ENCODE measurements at places on chromosomes 7 and 10.

GRCh38 chr10:104069613-104070012, 16.1 kb downstream of the COL17A1 start:
- DNase-seq: no peak

GRCh38 chr7:138873220-138873892, 75.4 kb upstream of the ATP6V0A4 start:
- no peak for DNase-seq

GRCh38 chr7:122584676-122585251, 114.2 kb downstream of the RNF133 start:
- DNase-seq: no peak

DNA sequence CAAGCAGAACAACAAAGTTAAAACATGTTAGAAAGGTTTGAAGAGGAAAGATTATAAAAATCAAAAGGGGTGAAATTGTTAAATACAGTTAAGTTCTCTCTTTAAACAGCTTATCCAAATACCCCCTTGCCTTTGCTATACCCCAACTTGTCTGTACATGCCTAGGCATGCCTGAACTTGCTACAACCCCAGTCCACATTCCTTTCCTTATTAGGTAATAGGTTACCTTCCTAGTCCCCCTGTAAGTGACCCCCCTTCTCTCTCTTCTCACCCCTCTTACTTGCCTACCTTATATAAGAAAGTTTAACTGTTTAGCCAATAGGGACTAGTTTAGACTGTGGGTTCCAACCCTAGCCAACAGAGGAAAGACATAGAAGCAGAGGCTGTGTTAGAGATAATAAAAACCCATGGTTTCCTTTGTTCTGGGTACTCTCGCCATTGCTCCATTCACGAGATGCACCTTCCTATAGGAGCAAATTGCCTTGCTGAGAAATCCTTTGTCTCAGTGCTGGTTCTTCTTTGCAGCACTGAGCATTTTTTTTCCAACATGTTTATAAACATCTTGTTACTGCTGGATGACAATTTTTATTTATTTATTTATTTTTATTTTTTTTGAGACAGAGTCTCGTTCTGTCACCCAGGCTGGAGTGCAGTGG, 282.2 kb upstream of the GALNT17 start:
- no peak for DNase-seq

GRCh38 chr7:102285540-102286236, 980 bp upstream of the SH2B2 start:
- DNase-seq: no peak

GRCh38 chr10:72088889-72089575, 681 bp upstream of the SPOCK2 start:
- DNase-seq: no peak

DNA sequence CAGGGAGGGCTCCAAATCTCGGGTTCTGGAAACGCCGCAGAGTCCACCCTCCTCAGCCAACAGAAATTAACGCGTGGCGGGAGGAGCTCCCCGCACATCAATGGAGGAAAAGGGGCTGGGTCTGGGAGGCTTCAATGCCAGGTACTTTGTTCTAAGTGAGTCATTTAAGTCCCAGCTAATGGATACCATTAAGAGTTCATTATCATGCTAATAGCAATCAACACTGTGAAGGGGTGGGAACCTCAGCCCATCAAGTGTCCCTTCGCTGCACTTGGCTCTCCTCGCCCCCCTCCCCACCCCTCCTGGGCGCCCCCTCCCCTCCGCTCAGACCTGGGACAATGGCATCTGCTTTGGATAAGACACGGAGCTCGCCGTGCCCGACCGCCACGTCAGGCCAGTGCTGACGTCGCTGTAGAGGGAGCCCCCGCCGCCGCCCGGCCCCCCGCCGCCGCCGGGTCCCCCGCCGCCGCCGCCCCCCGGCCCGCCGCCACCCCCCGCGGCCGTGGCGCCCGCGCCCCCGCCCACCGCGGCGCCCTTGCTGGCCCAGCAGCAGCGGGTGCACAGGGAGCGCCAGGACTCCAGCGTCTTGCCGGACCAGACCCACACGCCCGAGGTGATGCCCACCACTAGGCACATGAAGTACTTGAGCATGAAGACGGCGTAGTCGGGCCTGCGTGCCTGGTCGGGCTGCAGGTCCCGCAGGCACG, 2.9 kb downstream of the FZD8 start:
- DNase-seq: no peak

DNA sequence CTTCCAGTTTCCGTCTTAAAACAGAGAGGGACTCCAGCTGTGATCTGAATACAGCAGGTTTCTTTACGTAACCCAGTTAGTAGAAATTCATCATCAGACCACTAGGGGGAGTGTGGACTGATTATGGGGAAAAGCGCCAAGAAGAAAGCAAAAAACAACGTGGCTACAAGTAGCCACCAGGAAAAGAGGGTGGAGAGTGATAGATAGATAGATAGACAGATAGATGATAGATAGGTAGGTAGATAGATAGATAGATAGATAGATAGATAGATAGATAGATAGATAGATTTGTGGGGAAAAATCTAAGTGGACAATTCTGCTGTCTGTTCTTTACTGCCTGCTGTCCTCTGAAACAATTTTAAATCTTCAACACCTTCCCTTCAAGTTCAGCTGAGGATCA, 12.7 kb upstream of the AKR1B10 start:
- DNase-seq: peak; percentile 46

- DNase-seq: peak; percentile 45
Observed at GRCh38 chr10:61130366-61130765, 186.4 kb upstream of the RHOBTB1 start.

- DNase-seq: no peak
Observed at GRCh38 chr10:26690731-26691475, 6.6 kb upstream of the PDSS1 start.

GRCh38 chr7:74254858-74255379, 720 bp upstream of the RFC2 start:
- DNase-seq: no peak

GRCh38 chr7:110386006-110386405, 704.9 kb upstream of the LRRN3 start:
- no peak for DNase-seq

DNA sequence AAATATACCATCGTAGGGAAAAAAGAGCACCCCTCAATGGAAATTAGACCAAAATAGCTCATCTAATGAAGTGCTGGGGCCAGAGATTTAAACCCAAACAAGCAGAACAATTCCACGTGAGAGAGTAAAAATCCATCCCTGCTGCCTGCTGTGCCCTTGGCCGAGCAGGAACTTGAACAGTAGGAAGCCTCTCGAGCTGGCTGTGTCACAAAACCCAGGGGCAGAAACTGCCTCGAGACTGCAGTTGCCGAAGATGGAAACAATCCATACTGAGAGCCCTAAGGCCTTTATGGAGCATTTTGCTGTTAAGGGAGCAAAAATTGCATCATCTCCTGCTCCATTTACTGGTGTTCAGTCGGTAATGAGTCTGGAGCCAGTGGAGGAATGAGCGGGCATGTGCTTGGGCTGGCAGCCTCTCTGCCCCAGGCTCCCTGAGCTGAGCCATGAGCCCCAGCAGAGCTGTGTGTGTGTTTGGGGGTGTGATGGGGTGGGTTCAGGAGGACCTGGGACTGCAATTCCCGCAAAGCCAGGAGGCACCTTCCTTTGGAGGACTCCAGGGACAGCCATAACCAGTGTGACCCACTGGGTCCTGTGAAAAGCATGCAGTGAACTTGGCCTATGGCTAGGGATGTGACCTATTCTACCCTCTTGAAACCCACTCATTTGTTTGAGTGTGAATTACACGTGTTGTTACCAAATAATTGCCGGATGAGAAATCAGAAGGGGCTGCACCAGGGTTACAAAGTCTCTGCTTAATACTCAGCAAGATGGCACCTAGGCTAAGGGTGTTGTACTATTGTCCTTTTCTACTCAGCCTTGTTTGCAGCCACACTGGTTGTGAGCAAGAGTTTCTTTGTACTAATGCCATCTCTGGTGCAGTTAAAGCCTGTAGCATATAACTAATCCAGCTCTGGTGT, 58.3 kb downstream of the CDHR3 start:
- DNase-seq: no peak

GRCh38 chr7:156927571-156928405, 21.7 kb upstream of the NOM1 start:
- DNase-seq: no peak

GRCh38 chr7:5589819-5590595, 166.4 kb upstream of the TNRC18 start:
- no peak for DNase-seq

GRCh38 chr10:75544386-75544785, 113.0 kb downstream of the LRMDA start:
- DNase-seq: no peak

GRCh38 chr7:137825489-137825888, 21.3 kb downstream of the DGKI start:
- no peak for DNase-seq

DNA sequence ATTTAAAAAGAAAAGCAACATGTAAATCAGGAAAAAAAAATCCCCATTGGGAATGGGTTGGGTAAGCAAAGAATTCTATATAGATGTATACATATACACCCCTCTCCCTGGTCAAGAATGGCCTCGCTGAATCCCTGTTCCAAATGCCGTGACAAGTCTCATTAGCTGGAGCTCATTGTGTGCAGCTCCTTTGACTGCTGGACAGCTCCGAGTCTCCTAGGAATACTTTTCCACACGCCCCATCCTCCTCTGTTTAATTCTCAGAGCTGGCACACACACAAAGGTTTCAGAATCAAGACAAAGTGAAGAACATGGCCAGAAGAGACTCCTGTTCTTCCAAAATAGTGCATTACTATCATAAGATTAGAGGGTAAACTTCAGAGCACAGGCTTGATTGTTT, 130.9 kb upstream of the MKLN1 start:
- no peak for DNase-seq

DNA sequence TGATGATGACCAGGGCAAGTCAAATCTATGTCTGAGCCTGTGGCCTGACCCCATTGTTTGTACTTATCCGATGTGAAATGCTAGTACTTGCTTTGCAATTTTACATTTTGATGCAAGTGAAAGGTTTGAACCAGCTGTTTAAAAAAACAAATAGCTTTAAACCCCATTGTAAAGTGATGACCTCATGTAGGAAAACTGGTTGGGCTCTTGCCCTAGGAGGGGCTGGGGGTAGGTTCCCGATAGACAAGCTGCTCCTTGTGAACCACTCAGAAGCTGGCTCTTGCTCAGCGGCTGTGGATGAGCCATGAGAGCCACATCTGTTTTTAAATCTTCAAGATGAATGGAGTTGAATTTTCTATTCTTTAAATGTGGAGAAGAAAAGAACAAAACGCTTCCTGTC, 185.3 kb downstream of the WDR11 start:
- no peak for DNase-seq

GRCh38 chr7:134785842-134786241, 6.4 kb downstream of the CALD1 start:
- no peak for DNase-seq

DNA sequence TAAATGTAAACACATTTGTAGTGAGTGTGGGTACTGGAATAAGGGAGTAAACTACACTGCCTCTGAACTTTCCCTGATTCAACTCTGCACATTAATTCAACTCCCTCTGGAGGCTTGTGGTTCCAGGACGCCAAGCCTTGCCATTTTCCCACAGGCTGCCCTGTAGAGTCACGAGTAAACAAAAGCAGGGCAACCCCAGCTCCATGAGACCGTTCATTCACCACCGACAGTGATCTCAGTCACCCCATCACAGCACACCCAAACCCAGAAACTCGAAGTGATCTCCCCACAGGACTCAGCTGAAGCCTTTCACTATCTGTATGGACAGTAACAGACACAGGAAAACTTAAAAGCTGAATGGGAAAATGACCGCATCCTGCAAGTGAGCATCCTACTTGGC, 218.8 kb upstream of the FRMD4A start:
- DNase-seq: no peak

DNA sequence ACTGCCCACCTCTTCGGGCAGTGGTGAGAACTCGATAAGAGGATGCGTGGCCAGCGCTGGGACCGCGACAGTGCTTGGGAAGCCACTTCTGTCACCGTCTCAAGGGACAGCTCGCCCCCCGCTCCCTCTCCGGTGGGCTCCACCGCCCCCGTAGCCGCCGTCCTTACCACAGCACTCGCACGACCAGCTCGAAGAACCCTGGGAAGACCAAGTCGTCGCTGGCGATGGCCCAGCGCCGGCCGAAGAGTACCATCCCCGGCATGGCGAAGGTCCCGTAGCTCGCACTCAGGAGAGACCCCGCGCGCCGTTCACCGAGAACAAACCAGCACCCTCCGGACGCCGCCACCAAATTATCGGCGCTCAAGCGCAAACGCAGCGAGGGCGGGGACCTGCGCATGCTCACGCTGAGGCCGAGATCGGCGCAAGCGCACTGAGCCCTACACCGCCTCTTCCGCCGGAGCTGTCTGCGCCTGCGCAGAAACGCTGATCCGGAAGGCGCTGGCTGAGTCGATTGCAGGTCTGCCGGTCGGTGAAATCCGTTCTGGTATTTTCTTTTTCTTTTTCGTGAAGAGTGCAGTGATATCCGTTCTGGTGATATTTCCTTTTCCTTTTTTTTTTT, at the start of gene DAGLB:
DAGLB (minus strand) TSS at position 374 of the 619 bp plus-strand sequence; CDS start at position 262, 112 bp downstream.
- peak; percentile 40 for DNase-seq

GRCh38 chr7:197413-198335, 5.3 kb downstream of the FAM20C start:
- no peak for DNase-seq

DNA sequence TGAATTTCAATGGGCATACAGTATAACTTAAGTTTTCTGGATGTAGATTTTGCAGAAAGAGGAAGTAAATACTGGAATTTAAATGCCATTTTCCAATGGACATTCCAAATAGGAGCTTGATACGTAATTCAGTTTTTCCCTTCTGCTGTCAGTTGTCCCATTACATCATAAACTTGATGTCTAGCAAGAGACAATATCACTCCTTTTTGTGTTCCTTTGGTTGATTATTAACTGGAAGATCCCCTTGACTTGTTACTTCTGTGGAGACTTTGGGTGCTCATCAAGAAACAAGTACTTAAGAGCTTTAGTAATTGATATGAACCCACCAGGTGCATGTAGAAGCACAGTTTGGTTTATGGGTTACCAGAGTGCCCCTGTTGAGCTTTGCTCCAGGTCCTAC, 116.1 kb downstream of the ST7 start:
- no peak for DNase-seq

DNA sequence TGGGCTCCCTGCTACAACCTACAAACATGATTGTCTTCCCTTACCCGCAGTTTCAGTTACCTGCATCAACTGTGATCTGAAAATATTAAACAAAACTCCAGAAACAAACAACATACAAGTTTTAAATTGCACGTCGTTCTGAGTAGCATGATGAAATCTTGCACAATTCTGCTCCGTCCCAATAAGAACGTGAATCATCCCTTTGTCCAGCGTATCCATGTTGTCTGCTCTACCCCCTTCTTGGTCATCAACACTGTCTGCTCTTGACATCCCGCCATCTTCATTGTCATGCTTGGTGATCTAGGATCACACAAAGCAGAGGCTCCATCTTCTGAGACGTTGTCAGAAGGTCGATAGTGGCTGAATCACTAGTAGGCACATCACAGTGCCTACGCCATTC, 53.9 kb downstream of the ACADSB start:
- peak; percentile 3 for DNase-seq

All from AG09309 (cell line).